Activated CD4-positive, alpha-beta T cell treated with anti-CD3 and anti-CD28 coated beads, Interleukin-2, amount 50 U/mL, for 16 hours (primary cell): ENCODE measurements at places on chromosomes 11 and 22.

DNA sequence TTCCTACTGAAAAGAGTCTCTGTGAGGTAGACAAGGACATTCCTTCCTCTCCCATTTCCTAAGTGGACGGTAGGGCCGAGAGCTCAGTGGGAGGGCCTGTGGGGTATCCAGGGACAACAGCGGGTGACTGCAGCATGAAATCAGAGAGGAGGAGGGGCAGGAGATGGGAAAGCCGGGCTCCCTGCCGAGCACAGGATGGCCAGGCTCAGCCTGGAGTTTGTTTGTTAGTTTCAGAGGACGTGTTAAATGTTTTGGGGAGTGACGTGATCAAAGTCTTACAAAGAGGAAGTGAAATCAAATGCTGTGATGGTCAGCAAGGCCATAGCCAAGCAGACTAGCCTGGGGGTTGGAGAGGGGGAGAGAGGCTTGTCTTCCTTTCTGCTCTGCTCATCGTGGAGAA is 152.7 kb downstream of the ADAMTS15 start:
- no peak for DNase-seq

GRCh38 chr11:14393889-14394288 is 34.9 kb upstream of the RRAS2 start:
- no peak for DNase-seq

DNA sequence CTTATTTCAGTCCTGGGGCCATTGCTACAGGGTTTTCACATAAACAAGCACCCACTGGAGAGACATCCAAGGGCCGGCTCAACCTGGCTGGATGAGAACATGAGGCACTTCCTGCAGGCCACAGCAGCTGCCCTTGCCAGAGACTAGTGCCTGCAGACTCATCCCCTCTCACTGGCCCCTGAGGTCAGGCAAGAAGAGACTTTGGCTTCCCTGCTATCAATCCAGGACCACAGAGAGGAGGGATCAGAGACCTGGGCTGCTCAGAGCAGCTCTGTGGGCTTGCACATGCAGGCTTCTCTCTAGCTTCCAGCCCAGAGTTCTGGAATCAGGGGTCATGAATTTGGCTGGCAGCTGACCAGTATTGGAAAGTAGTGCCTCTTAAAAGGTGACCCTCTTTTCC is 79.5 kb downstream of the CABIN1 start:
- DNase-seq: no peak

GRCh38 chr22:28882545-28882877 is 861 bp upstream of the ZNRF3 start:
- DNase-seq: no peak

GRCh38 chr22:49046546-49047361 is 780.9 kb downstream of the BRD1 start:
- DNase-seq: peak; percentile 35

GRCh38 chr22:40346185-40347118 is at the start of gene ADSL:
ADSL (plus strand) TSS chr22:40346500; CDS start chr22:40346559, 59 bp downstream.
- DNase-seq: peak; percentile 91

GRCh38 chr11:71311176-71311925 is 59.0 kb upstream of the SHANK2 start:
- no peak for DNase-seq

GRCh38 chr11:131111775-131112174 is 195.5 kb upstream of the SNX19 start:
- DNase-seq: no peak
